Colonic mucosa (tissue), 4 donors: ENCODE measurements at places on chromosomes 13 and 19. TPM values are rescaled to one million over a fixed set of nuclear protein-coding genes. Genes with fewer than 3 reads are reported as not detected.

- DNase-seq, result no peak
Observed at GRCh38 chr13:30720172-30720869, 15.0 kb upstream of the ALOX5AP start.

GRCh38 chr13:49608651-49609331, 19.5 kb upstream of the ARL11 start:
- no peak for DNase-seq

DNA sequence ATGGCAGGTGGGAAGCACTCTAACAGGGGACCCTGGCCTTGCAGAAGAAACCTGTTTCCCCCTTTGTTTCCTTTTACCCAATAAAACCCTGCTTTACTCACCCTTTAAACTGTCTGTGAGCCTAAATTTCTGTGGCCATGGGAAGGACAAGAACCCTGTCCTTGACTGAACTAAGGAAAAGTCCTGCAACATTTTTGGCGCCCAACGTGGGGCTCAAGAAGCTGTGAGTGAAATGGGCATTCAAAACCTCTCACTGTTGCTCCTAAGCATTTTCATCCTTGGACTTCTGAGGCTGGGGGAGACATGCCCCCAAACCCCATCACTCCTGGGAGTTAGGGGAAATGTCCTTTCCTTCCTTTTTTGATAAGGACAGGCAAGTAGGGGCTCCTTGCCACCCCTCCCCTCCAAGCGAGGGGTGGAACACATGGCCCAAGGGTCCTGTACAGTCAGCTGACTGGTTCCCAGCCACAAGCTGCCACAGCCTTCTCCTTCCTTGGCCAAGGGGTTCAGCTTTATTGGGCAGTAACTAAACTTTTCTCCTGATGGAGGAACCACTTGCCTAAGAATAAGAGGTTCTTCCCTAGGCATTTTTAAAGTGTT, 381.6 kb downstream of the KLF5 start:
- peak; percentile 41 for DNase-seq

DNA sequence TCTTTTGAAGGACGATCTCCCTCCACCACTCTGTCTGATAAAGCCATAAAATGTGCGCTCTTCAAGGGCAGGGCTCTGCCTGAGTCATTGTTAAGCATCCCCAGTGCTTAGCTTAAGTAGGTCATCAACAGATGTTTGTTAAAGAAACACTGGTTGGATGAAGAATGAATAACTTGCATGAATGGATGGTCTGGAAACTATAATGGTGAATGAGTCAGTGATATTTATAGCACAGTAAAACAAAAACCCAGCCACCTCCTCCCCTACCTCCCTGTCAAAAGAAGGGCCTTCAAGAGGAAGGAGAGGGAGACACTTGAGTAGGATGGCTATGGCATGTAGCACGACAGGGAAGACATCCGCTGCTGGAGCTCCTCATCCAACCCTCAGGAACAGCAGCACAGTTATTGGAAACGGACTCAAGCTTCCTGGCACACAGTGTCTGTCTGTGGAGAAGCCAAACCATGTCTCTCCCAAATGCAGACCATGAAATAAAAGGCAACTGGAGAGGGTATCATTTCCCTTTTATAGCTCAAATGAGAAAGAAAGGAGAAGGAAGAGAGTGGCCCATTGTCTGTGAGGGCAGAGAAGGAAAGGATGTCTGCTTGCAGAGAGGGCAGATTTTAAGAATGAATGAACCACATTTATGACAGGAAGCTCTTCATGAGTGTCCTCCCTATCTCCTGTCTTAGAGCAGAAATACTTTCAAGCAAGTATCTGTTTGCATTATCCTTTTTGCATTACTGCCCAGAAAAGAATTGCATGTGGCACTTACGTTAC, 183.5 kb upstream of the UBL3 start:
- DNase-seq, result no peak

DNA sequence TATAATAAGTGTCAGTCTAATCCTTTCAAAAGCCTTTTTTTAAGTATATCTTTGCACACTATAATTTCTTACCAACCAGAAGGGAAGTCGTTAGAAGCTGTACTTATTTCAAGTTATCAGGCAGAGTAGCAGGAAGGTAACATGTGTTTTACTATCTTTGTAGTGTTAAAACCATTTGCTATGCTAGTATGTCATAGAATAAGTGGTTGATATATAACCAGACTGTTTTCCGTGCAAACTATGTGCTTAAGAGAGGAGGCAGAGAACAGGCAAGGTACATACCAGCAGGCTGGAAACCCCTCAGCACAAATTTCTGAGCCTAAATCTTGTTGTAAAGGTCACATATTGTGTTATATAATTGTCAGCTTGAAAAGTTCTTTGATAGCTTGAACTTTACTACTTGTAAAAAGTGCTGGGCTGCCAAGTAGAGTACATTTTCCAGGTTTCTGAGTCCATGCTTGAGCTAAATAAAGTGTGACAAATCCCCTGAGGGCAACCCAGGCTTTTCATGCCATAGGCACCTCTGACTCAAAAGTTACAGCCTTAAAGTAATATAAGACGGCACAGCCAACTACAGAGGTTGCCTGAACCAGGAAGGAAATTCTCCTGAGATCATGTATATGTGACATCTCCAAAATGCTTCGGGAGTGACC, 1297.4 kb downstream of the PCDH9 start:
- no peak for DNase-seq

DNA sequence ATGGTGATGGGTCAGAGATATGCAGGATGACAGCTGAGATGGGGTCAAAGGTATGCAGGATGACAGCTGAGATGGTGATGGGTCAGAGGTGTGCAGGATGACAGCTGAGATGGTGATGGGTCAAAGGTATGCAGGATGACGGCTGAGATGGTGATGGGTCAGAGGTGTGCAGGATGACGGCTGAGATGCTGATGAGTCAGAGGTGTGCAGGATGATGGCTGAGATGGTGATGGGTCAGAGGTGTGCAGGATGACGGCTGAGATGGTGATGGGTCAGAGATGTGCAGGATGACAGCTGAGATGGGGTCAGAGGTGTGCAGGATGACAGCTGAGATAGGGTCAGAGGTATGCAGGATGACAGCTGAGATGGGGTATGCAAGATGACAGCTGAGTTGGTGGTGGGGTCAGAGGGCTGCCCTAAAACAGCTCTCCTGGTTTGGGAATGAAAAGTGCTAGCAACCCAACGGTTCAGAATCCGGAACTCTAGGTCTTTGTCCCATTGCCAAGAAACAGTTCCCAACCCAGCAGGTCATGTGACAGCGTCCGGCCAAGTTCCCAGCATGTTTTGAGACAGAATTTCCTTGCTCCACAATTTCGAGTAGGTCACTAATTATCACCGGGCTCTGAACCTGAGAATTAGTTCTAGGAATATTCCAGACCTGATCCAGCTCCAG, 3.2 kb downstream of the SELENOW start:
- DNase-seq, result peak; percentile 41

DNA sequence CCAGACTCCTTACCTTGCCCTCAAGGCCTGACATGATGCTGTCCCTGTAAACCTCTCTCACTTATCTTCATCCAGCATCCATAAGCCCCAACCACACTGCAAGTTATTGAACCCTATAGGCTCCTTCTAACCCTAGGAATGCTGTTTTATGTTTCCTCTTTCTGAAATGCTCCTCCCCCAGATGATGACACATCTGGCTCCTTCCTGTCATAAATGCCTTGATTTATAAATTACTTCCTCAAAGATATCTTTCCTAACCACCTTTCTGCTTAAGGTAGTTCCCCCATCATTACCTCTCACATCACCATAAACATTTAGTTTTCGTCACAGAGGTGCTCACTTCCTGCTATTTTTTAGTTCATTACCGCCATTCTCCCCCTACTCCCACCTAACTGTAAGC, 12.3 kb downstream of the RUBCNL start:
- DNase-seq, result no peak

The SIGLEC6 gene
- total RNA-seq, result 0.98 TPM

The OR7A5 gene
- not detected for total RNA-seq
